ENCODE measurements at places on chromosomes 2 and 18.

- DNase-seq = peak; percentile 76
These were observed at the start of gene PER2 for GRCh38 chr2:238287737-238288649. Gene PER2, minus strand, starts transcription at chr2:238288610. Its CDS starts 10,674 bp downstream, at chr2:238277936.

DNA sequence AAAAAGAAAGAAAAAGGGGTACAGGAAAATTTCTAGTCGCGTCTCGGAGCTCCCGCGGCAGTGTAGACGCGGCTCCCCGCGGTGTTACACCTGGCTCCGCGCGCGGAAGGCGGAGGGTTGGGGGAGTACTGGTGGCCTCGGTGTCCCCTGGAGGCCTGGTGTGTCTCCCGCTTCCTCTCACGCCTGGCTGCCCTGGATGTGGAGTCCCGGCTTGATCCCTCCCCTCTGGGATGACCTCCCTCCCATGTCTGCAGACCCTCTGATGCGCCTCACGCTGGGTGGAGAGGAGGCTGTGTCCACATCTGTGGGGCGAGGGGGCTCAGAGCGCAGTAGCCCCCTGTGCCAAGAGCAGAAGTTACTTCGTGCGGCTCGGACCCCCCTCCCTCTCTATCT is 1.2 kb downstream of the KIF5C start:
- no peak for DNase-seq

GRCh38 chr2:219249203-219249980 is 3.7 kb upstream of the TUBA4B start:
- peak; percentile 74 for DNase-seq

- DNase-seq = no peak
These were observed 373.8 kb downstream of the TMEM182 start for GRCh38 chr2:103135679-103136078.

GRCh38 chr2:144402251-144402650 is 117.7 kb downstream of the ZEB2 start:
- no peak for DNase-seq

- peak; percentile 10 for DNase-seq
These were observed 856 bp downstream of the ACAA2 start for GRCh38 chr18:49812286-49813068.

DNA sequence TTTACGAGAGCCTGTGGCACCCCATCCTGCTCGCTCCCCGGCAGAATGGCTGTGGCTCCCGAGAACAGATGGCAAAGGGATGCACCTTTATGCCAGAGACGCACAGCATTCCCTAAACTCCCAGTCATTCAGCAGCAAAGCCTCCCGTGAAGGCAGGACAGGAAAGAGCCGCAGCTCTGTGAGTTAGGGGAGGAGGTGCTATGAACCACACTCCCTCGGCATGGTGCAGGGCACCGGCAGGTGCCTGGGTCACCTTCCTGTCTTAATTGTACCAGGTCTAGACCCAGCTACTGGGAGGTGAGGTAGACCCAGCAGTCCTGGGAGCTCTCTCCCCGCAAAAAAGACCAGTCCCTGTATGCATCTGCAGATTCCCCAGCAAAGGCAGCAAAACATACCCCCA is 149.8 kb downstream of the TWIST2 start:
- no peak for DNase-seq

GRCh38 chr18:46574743-46575115 is 82.3 kb downstream of the LOXHD1 start:
- no peak for DNase-seq

GRCh38 chr2:201975434-201975833 is 58.2 kb upstream of the FZD7 start:
- no peak for DNase-seq

DNA sequence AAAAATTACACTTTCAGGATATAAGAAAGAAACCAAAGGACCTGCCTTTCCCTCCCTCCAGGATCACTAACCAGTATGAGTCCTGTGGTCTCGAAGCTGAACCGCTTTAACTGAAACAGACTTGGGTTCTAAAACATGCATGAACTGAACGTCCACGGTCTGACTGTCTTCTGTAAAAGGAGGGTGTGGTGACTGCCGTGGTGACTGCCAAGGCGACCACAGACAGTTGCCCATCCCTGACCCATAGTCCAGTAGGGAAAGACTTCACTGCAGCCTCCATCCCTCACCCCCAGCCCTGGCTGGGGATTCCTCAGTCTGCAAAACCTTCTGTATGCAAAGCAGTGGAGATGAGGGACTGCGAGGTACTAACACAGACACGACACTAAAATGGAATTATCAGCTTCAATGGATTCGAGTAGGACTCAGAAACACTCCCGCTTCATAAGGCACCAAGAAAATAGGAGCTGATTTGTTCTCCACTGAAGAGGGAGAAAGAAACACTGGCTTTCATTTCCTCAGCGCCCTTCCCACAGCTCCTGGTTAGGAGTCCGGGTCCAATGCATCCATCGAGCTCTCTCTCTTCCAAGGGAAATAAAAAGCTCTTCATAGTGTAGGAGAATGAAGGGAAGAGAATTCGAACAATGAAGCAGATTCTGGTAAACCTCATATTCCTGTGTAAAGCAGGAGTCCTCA is 197.2 kb downstream of the HDAC4 start:
- DNase-seq = no peak

- DNase-seq = peak; percentile 16
These were observed 14.7 kb downstream of the CAPN13 start for GRCh38 chr2:30792521-30792920.

- no peak for DNase-seq
These were observed 48.0 kb downstream of the LOXHD1 start for GRCh38 chr18:46609048-46609447.

DNA sequence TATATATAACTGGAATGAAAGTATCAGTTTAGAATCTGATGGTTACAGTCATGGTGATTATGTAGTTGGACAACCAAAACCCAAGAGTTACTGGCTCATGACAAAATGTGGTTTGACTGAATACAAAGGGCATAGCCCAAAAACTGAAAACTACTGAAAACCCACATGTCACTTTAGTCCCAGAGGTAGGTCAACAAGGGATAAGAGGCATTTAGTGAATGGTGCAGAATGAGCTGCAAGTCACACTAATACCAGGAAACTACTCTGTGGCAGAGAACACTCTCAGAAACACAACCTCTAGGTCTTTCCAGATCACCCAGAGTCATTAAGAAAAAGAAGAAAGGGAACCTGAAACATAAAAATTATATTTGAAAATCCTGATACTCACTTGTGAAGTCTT is 154.5 kb downstream of the AGPS start:
- DNase-seq = no peak

DNA sequence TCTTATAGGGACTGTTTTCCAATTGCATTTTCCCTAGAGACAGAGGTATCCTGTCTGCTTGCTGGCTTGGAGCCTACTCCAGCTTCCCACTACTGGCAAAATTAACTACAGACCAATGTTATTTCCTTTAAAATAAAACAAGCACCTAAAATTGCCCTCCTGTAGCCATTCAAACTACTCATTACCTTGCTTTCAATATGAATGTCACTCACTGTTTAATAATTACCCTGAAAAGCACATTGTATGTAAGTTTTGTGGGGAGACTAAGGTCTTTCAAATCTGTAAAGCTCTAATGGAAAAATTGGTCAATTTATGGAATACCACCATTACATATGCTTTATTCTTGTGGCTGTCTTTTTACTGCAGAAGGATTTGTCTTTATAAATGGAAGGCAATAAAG is 87.3 kb downstream of the DOCK10 start:
- no peak for DNase-seq

DNA sequence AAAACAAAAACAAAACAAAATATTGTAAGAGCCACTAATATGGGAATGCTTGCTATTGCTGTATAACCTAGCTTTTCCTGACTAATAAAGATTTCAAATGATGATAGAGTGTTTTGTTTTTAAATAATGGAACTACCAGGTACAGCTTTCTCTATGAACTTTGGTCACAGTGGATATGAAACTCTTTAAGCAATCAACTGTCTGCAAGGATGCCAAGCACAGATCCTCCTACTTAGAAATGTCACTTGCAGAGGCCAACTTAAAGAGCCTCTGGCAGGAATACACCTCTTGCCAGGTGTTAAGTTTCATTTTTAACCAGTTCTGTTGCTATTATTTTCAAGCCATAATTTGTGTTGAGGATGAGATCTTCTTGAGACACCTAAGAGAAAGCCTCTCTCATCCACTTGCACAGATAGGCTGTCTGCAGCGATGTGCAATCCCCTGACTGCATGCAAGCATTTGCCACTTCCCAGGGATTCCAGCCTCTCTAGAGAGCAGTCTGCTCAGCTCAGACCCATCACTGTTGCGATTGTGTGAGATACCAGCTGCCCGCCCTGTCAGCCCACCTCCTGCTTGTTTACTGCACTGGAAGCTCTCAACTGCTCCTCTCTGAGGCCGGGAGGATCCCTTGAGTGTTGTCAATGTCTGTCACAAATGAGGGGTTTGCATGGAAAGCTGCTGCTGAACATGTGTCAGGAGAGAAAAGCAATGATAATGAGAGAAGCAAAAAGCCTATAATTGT is 86.1 kb upstream of the SCG2 start:
- DNase-seq = no peak

DNA sequence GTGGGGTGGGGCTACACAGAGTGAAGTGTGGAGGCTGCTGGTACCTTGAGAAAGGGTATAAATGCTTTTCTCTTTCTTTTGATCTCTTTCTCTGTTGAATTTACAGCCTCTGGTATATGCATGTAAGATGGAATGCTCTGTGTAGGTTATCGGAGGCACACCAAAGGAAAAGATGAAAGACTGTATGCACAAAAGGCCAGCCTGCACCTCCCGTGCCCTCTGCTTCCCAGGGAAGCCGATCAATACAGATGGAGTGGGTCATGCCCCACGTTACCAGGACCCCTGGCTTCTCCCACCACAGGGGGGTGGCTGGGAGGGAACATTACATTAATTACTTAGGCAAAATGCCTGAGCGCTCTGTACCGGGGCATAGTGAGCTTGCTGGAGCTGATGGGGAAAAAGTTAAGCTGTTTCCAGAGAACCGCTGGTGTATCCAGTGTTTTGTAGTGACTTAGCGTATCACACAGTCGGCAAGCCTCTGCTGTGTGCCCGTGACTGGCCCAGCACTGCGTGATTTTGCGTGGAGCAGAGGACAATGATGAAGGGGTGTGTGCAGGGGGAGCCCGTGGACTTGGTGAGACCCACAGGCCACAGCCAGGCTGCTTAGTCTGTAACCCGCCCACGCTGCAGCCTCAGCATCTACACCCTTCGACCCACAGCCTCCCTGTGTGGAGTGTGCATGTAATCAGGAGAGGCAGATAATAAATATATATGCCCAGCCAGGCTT is 8.0 kb downstream of the ALLC start:
- DNase-seq = no peak

DNA sequence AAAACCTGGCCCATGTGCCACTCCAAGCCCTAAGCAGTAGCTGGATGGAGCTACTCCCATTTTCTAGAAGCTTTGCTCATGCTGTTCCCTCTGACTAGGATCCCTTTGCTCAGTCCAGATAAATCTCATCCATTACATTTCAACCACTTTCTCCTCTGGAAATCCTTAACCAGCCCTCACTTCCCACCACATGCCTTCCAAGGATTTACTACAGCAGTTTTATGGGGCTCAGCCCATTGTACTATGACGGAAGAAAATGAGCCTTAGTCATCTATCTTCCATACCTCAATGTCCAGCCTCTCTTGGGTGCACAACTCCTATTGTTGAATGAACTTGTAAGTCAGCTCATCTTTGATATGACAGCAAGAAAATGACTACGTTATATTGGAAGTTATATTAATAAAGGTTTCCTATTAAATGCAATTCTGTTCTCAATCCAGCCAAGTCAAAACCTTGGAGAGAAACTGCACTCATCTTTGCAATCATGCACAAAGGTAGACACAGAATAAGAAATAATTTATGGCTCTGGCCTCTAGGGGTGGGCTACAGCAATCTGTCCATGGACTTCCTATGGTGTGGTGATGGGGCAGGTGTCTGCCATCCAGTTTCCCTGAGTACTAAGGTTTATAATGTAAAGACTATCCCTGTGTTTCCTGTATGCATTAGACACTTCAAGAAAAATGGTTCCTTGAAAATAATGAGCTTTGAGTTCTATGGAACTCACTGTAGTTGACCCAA is 3.4 kb downstream of the B4GALT6 start:
- peak; percentile 63 for DNase-seq

DNA sequence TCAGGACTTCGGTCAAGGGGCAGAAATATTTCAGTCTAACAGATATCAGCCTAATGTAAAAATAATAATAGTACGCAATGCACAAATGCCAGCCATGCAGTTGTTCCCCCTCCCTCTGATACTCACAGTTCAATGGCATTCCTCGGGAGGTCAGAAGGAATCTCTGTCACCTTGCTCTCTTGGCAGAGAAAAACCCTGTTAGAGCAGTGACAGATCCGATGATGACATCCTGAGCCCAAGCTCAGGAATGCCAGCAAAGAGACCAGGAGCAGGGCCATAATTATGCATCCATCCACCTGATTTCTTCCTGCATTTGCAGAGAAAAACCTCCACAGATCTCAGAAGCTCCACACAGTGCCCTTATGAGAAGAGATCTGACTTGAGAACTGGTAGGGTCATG is at the start of gene FSHR:
Gene FSHR (minus strand): TSS at position 376 of the 400 bp plus-strand sequence. CDS start 98 bp downstream, at position 278.
- no peak for DNase-seq

DNA sequence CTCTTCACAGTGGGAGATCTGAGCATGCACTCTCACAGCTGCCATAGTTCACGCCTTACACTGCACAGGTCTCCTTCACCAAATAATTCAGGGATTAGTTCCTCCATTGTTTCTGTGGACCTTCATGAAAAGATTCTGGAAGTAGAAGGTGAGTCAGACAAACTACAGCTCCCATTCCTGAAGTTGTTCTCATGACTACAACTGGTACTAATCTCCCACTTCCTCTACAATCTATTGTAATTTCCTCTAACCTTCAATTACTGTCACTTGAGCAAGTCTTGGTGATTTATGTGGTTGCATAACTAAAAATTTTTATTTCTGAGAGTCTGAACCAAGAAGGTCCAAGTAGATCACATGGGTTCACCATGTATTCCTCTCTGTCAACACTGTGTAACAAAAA is 128.7 kb downstream of the XIRP2 start:
- no peak for DNase-seq

DNA sequence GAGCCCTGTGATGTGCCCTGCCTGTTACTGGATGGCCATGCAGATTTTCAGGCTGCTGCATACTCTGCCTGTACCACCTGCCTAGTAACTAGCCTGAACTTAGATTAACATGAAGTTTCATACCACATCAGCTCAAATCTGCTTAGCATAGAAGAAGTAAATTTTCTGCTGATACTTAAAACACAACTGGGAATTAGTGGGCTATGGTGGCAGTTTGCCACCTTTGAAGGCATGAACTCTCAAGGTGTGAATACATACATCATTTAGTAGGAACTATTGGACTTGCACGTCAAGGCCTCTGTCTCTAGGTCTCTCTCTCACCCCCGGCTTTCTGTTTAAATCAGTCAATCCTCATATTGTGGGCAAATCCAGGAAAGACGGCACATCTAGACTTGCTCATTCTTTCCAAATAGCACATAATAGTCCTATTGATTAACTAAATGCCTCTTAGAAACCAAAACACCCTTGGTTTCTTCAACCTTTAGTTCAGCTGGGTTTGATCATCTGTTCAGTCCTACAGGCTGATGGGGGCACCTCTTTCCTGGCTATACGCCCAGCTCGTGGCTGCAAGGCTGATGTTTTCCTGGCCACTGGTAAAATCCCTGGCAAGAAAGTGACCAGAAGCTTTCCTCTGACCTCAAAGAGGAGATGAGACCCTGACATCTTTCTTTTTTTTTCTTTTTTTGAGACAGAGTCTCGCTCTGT is 58.4 kb downstream of the ALPK2 start:
- no peak for DNase-seq

- DNase-seq = peak; percentile 31
These were observed 47.1 kb downstream of the PLCL1 start for GRCh38 chr2:197851451-197851850.
